ENCODE measurements at places on chromosomes 1 and 21.

- no peak for DNase-seq
Observed at GRCh38 chr21:34197561-34197960, 124.2 kb downstream of the MRPS6 start.

- peak; percentile 42 for DNase-seq
Observed at GRCh38 chr1:22557341-22557950, 5.8 kb upstream of the EPHA8 start.

DNA sequence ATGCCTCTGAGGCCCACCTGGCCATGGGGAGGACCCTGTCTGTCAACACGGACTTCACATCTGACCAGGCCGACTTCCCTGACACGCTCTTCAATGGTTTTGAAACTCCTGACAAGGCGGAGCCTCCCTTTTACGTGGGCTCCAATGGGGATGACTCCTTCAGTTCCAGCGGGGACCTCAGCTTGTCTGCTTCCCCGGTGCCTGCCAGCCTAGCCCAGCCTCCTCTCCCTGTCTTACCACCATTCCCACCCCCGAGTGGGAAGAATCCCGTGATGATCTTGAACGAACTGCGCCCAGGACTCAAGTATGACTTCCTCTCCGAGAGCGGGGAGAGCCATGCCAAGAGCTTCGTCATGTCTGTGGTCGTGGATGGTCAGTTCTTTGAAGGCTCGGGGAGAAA lies 101.8 kb downstream of the ADARB1 start:
- no peak for DNase-seq

- DNase-seq: peak; percentile 70
Observed at GRCh38 chr1:147700042-147701006, 30.0 kb upstream of the ACP6 start.

GRCh38 chr1:235979716-235980333 lies 85.1 kb downstream of the NID1 start:
- no peak for DNase-seq

DNA sequence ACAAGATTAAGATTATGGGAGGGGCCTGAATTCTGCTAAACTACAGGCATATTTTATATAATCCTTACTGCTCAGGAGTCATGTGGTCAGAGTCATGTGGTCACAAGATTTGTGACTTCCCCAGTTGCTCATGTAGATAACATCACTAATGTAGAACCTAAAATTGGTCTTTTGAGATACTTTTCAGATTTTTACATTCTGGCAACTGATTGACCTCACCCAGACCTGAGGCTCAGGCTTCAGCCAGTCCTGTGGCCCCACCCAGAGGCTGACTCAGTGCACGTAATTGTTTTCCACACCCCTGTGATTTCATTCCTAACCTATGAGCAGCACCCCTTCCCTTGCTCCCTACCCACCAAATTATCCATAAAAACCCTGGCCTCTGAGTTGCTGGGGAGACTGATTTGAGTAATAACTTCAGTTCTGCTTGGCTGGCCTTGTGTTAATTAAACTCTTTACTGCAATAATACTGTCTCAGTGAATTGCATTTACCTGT lies 41.7 kb upstream of the ZNF326 start:
- DNase-seq: peak; percentile 87

GRCh38 chr1:153651771-153652170 lies 6.7 kb upstream of the SNAPIN start:
- DNase-seq: no peak

DNA sequence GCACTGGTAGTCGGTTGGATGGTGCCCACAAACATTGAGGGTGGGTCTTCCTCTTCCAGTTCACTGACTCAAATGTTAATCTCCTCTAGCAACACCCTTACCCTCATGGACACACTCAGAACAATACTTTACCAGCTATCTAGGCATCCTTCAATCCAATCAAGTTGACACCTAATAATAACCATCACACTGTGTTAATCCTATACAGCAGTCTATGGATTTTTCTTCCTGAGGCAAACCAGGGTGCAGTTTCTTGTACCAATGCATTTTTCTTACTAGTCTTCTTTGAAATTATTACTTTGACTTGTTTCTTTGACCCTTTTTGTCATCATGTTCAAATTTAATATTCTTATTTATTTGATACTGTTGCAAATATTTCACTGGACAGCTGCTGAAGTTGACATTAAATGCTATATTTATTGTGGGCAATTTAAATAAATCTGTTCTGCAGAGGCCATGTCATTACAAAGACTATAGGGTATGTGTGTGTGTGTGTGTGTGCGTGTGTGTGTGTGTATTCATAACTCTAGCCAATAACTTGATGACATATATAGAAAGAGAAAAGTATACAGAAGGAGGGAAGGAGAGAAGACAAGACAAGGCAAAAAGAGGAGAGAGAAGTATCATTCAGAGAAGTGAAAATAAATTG lies 884.8 kb upstream of the NEGR1 start:
- no peak for DNase-seq

DNA sequence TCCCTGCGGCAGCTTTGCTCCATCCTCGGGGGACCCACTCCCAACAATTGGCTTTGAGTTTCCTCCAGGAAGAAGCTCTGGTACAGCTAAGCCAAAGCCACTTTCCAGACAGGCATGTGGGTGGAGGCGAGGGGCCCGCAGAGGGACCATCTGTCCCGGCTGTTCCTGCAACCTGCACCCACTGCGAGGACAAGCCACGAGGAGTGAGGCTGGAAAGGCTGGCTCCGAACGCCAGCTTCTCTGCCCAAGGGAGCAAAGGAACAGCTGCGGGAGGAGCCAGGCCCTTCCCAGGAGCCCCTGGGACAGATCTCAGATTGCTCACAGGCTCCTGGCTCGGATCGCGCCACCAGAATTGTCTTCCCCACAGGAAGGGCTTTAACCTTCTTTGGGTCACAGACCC lies 28.3 kb upstream of the PEF1 start:
- DNase-seq: no peak

GRCh38 chr1:185473186-185473585 lies 156.1 kb upstream of the IVNS1ABP start:
- DNase-seq: peak; percentile 75

DNA sequence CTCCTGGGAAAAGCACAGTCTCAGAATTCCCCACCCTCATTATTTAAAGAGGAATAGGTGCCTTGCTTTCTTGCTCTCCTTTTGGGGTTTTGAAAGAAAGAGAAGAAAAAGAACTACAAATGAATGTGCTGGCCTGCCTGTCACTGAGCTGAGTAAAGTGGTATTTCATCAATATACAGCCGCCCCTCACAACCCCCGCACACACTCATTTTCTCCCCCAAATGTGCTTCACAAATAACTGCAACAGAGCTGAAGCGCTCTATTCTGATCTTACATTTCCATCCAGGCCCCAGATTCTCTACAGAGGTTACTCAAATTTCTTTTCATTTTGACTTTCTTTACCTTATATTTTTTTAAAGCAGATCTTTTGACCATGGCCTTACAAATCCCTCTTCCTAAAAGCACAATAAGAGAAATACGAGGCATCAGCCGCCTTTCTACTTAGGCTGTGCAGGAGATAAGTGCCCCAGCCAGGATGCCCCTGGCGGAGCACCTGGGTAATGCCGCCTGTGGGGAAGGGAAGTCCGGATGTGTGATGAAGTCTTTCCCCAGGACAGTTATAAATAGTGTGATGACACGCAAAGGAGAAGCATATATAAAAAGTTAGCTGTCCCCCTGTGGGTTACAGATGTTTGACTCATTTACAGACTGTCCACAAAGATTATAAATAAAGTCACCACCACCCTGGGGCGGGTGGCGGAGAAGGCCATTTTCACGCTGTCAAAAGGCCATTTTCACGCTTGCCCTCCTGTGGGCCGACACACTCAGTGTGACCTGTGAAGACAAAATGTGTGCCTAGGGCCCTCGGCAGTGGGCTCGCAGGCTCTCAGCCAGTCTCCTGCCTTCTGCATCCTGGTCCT lies 6.5 kb downstream of the KCNN3 start:
- DNase-seq: peak; percentile 74

DNA sequence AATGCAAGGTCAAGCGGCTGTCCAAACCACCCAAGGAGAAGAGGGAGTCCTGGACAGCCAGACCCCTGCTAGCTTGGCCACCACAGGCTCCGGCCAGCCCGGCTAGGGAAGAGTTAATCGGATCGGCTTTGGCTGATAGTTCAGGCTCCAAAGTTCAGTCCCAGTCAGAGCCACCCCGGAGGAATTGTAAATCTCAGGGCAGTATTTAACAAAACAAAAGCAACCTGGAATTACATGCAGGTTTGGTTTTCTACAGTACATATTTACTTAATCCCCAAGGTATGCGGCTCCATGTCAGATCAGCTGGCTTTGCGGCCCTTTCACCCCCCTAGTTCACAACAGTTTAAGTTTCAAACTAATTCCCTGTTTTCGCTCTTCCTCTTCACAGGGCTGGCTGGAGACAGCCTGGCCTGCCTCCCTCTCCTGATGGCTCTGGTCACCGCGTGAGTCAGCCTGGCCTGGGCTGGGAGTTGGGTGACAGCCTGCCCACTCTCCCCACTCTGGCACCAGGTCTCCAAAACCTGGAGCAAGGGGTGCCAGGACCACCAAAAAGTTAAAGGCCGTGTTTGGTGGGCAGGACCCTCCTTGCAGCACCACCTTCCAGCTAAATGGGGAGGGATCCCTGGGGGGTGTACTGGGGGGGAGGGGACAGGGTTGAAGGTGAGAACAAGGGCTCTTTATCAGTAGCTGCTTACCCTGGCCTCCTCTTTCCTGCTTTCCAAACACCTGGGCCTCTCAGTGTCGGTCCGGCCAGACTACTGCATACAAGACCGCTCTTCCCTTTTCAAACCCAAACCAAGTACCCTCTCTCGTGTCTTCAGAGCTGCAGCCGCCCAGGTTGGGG lies 1.9 kb downstream of the DHRS3 start:
- DNase-seq: peak; percentile 39

- DNase-seq: no peak
Observed at GRCh38 chr1:67589519-67590233, 95.3 kb upstream of the GADD45A start.

- DNase-seq: peak; percentile 18
Observed at GRCh38 chr1:209607102-209607794, 23.7 kb downstream of the CAMK1G start.

GRCh38 chr1:217911908-217912307 lies 280.8 kb downstream of the SPATA17 start:
- DNase-seq: peak; percentile 23

- DNase-seq: no peak
Observed at GRCh38 chr1:3237570-3237969, 168.6 kb downstream of the PRDM16 start.

DNA sequence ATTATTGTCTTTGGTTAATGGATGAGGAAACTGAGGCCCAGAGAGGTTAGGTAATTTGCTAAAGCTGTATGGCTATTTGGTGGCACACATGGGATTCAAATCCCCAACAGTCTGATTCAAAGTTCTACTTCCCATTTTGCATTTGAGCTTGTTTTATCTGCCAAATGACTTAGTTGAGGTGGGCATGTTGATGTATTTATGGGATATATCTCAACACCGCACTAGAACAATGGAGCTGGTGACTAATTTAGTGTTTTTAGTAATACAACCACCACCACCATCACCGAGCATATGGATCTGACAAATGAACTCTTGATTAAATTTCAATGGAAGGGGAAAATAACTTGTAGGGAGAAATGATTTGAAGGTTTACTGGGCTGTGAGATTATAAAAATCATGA lies 26.8 kb downstream of the THEM4 start:
- DNase-seq: no peak

DNA sequence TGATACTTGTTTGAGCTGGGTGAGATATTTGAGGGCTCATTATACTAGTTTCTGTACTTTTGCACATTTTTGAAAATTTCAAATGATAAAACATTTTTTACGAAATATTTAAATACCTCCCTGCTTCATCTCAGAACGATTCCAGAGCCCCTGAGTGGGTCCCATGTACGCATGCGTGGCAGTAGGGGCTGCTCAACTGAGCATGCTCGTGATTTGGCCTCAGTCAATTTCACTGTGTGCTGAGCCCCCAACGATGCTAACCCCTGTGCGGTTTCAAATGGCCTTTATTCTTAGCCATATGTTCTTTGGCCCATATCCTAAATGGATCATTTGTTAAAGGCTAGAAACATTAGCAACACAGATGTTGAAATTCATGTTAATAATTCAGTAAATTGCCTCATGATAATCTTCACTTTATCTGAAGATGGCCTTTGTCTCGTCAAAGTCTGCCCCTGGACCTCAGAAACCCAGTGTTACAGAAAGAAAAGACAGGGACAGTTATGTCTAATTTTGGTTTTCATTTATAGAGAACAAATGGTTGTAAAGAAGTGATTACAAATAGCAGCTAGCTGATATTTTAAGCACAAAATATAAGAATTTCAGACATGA lies 108.2 kb downstream of the MRPS6 start:
- DNase-seq: no peak

DNA sequence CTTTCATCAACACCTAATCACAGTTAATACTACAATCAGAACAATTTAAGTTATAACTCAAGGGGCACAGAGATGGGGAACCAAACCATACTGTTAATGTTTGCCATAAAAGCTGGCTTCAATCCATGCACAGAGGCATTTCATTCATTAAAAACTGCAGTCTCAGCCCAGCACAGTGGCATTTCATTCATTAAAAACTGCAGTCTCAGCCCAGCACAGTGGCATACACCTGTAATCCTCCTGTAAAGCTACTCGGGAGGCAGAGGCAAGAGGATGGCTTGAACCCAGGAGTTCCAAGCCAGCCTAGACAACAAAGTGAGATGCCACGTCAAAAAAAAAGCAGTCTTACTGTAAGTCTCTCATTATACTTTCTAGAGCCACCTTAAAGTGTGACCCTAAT lies 29.2 kb downstream of the ARID4B start:
- DNase-seq: no peak

GRCh38 chr21:46008893-46009621 lies 27.5 kb downstream of the COL6A1 start:
- no peak for DNase-seq

- DNase-seq: no peak
Observed at GRCh38 chr1:242828828-242829227, 304.3 kb upstream of the PLD5 start.

- peak; percentile 87 for DNase-seq
Observed at GRCh38 chr1:210792250-210793102, 341.5 kb downstream of the KCNH1 start.

Measured in fibroblast of upper back skin (primary cell).